ENCODE measurements at places on chromosomes 12 and 14.

DNA sequence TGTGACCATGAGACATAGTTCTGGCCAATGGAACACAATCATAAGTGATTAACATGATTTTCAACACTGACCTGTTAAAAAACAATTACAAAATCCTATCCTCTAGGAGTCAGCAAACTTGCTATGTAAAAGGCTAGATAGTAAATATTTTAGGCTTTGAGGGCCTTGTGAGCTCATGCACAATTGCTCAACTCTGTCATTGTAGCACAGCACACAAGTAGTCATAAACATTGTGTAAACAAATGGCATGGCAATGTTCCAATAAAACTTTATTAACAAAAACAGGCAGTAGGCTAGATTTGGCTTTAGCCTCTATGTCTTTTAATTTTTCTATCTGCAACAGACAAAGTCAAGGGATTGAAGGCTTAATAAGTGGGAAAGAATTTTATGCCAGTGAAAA lies 350.7 kb downstream of the C12orf50 start:
- H3K4me1 ChIP-seq: no peaks in the 10 kb centered on the region
- H3K4me3 ChIP-seq: no peak overlapping the region
- H3K27me3 ChIP-seq: no peaks in the 10 kb centered on the region
- no peaks in the 10 kb centered on the region for H3K36me3 ChIP-seq

- peak overlapping the region; percentile 98 for H3K27ac ChIP-seq
- peaks cover 65% of the 10 kb centered on the region for H3K4me1 ChIP-seq
- no peak for DNase-seq
- no peaks in the 10 kb centered on the region for H3K36me3 ChIP-seq
- H3K4me3 ChIP-seq: peak overlapping the region; percentile 86
Observed at GRCh38 chr12:120902846-120903411, 1.2 kb downstream of the SPPL3 start.

GRCh38 chr12:6113691-6114475 lies 10.6 kb downstream of the VWF start:
- no peak for DNase-seq
- no peak overlapping the region for H3K4me3 ChIP-seq
- no peaks in the 10 kb centered on the region for H3K36me3 ChIP-seq
- H3K4me1 ChIP-seq: no peaks in the 10 kb centered on the region
- H3K27ac ChIP-seq: no peak overlapping the region

GRCh38 chr14:73714656-73715081 lies 485 bp upstream of the PNMA1 start:
- H3K27ac ChIP-seq: peak overlapping the region; percentile 87
- H3K36me3 ChIP-seq: peaks cover 38% of the 10 kb centered on the region
- peaks cover 39% of the 10 kb centered on the region for H3K4me1 ChIP-seq
- no peak for DNase-seq
- peak overlapping the region; percentile 68 for H3K4me3 ChIP-seq
- no peaks in the 10 kb centered on the region for H3K27me3 ChIP-seq

DNA sequence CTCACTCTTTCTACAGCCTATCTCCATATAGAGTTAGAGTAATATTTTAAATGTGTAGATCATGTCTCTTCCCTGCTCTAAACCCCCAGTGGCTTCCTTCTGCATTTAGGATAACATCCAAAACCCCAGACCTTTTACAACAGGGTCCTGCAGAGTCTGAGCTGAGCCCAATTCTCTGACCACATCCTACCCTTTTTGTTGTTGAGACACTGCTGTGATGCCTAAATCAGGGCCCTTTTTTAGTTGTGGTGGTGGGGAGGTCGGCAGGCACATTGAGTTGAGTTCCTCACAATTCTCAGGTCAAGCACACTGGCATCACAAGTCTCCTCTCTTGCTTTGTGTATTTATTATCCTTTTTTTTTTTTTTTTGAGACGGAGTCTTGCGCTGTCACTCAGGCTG lies 1.8 kb upstream of the DDX47 start:
- H3K27me3 ChIP-seq: no peaks in the 10 kb centered on the region
- DNase-seq: no peak
- peaks cover 60% of the 10 kb centered on the region for H3K4me1 ChIP-seq
- no peak overlapping the region for H3K27ac ChIP-seq
- peaks cover 3% of the 10 kb centered on the region for H3K36me3 ChIP-seq
- no peak overlapping the region for H3K4me3 ChIP-seq

DNA sequence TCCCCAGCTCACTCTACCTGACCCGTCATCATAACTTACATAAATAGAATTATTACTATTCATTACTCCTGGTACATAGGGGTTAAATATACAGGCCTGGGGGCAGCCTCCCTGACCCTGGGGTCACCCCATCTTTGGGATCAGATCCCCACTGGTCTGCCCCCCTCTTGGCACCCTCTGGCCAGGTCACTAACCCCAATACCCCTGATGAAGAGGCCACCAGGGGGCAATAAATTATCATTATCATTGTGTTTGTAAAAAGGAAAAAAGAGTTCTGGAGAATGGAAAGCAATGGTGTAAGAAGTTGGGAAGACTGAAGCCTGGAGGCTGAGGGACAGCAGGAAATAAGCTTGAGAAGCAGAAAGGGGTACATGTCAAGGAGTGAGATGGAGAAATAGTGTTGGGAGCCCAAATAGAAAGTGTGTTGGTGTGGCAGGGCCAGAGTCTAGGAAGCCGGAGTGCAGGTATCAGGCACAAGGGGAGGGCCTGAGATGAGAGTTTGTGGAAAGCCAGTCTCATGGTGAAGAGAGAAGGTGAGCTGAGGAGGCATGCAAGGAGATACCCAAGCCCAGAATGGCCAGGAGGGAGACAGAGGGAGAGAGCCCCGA lies 6.1 kb upstream of the AAAS start:
- no peak overlapping the region for H3K27ac ChIP-seq
- no peaks in the 10 kb centered on the region for H3K36me3 ChIP-seq
- no peak for DNase-seq
- no peaks in the 10 kb centered on the region for H3K27me3 ChIP-seq
- peaks cover 32% of the 10 kb centered on the region for H3K4me1 ChIP-seq
- no peak overlapping the region for H3K4me3 ChIP-seq

All from suprapubic skin (tissue), 4 donors.